Activated CD4-positive, alpha-beta T cell treated with anti-CD3 and anti-CD28 coated beads for 48 hours (primary cell): ENCODE measurements at places on chromosomes 16 and 17.

DNA sequence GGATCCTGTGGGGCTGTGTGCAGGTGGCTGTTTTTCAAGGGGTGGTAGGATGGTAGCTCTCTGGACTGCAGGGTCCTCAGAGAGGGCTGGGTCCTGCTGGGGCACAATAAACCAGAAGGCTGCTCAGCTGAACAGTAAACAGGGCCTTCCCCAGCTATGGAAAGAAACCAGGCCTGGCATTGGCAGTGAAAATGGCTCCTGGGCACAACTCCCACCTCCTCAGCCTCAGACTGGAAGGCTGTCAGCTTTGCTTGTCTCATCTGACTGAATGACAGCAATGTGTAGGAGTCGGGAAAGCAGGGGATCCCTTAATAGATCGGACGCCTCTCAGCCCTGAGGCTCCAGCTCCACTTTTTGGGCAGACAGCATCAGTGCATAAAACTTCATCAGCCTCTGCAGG is 59.8 kb upstream of the NLRP1 start:
- no peak for DNase-seq

DNA sequence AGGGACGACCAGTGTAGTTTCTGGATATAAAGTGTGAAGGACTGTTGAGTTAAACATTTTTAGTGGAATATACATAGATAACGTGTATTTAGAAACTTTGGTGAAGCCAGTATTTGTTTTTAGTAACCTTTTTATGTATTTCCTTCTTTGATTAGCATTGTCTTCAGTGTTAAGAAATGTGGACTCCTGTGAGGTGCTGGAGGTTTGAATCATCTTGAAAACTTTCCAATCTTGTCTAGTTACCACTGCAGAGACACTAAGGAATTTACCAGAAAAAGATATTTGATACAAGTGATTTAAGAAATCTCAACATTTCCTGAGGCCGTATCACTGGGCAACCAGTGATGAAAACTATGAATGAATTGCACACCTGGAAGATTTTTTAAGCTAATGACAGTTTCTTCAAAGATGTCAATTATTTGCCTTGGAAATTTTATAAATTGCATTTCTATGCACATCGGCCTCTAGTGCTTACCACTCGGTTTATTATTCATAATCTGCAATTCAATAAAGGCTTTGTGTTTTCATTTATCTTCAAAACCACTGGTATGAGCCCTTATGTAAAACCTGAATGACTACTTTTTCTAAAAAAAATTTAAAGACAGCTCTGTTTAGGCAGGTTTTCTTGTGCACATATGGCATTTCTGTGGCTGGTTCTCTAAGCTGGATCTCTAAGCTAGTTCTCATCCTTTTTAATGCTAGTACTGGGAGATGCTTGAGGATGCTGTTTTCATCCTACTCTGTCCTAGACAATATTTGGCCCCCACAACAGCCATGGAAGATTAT is 31.4 kb upstream of the ADCY7 start:
- DNase-seq = no peak

- no peak for DNase-seq
Measured at GRCh38 chr16:56423584-56424403, 1.6 kb downstream of the AMFR start.

GRCh38 chr16:8600144-8600775 is 9.9 kb upstream of the TMEM114 start:
- DNase-seq = no peak
